ENCODE measurements at places on chromosomes 3 and 15.

- DNase-seq, result no peak
These were observed 82.8 kb upstream of the MRPS22 start for GRCh38 chr3:139260793-139261736.

DNA sequence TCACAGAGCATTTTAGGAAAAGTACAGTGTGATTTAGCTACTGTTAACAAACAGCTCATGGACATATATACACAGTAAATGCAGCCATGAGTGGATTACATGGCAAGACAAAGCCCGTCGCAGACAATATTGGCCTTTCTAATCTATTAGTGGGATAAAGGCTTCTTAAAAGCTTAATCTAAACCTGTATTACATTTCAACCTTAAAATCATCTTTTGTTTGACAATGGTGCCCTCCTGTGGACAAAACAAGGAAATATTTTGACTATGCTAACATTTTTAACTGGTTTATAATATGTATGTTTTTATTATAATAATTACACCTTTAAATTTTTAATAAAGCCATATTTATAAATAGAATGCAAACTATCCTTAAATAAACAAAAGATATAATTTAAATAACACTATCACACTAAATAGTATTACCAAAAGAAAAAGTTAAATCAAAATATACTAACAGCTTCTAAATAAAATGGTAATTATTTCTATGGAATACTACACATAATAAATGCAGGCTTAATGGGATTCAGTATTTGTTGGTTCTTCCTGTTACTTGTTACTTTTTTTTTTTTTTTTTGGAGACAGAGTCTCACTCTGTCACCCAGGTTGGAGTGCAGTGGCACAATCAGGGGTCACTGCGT is 38.6 kb downstream of the TAFA4 start:
- no peak for DNase-seq

GRCh38 chr3:88469216-88469615 is 319.5 kb downstream of the C3orf38 start:
- DNase-seq, result no peak

GRCh38 chr3:70061096-70061495 is 61.6 kb downstream of the SAMMSON start:
- DNase-seq, result no peak

DNA sequence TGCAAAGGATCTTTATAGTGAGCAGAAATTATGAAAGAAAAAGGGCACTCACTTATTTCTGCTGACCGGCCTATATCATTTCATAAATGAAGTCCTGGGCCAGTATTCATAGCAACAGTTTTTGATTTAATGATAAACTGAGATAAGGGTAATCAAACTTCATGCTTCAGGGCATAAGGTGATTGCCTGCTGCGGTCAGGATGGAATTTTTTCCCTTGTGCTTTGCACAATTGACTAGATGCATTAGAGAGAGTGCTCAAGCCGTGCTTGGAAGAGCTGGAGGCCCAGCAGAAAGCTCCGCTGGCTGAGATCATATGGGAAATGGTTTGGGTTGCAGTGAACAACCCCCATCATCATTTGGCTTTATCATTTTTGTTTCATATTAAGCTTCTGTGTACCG is 10.4 kb downstream of the SEMA6D start:
- no peak for DNase-seq

- DNase-seq, result no peak
These were observed 35.8 kb upstream of the LRRFIP2 start for GRCh38 chr3:37210230-37210629.

GRCh38 chr3:119352863-119353527 is 58.8 kb downstream of the ARHGAP31 start:
- no peak for DNase-seq

DNA sequence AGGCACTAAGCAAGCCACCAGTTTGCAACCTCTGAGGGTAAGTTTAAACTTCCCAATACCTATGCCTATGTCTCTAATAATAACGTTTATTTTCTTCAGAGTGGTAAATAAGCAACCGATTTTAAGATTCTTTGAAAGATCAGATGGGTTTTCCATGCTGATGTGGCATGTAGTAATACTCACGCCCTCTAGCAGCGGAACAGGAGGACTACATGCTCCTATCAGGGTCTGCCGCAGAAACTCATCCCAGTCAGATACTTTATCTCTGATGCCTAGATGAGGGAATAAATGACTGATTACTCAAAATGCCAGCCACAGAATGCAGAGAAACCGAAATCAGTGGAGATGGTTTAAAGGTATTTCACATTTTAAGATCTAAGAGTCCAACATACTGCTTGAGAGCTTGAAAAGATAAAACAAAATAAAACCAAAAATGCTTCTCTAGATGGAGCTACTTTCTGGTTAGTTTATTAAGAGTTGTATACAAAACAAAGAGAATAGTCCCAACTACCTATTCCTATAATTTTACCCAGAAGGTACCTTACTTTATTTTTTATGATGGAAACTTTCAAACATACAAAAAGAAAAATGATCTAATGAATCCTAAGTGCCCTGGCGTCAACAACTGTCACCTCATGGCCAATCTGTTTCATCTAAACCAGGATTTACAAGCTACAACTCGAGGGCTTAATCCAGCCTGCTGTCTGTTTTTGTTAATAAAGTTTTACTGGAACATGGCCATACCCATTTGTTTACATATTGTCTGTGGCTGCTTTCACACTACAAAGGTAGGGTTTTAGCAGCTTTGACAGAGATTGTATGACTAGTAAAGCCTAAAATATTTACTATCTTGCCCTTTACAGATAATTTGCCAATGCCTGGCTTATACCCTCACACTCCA is 37.5 kb upstream of the STIMATE start:
- no peak for DNase-seq

- no peak for DNase-seq
These were observed 1061.9 kb downstream of the FHIT start for GRCh38 chr3:60189304-60189703.

- DNase-seq, result no peak
These were observed 45.0 kb upstream of the FAH start for GRCh38 chr15:80107774-80108173.

DNA sequence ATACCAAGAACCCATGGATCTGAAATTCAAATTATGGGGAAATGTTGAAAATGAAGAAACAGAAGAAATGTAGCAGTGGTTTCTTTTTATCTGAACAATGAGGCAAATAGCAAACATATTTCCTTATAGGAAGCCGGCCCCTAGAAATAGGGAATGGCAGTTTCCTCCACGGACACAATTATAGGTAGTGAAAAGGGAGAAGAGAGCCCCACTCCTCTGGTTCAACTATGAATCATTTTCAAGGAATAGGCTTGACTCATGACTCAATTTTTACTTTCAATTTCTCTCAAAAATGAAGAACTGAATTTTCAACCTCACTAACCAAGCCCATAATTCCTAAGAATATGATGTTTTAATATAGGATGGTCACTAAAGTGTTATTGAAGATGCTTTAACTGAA is 243.1 kb downstream of the MECOM start:
- DNase-seq, result no peak

DNA sequence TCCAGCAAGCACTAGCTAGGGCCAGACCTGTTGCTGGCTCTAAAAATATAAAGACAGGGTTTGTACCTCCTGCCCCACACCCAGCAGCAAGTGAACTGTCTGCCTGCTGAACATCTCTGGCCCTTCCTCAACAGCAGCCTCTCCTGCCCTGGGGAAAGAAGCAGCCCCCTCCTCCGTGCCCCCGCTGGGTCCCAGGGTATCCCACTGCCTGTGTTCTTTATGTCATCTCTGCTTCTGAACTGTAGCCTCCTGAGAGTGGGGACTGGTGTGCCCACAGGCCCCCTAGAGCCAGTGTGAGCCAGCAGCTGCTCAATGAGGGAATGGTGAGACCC is 54.5 kb downstream of the ACAD9 start:
- DNase-seq, result no peak

DNA sequence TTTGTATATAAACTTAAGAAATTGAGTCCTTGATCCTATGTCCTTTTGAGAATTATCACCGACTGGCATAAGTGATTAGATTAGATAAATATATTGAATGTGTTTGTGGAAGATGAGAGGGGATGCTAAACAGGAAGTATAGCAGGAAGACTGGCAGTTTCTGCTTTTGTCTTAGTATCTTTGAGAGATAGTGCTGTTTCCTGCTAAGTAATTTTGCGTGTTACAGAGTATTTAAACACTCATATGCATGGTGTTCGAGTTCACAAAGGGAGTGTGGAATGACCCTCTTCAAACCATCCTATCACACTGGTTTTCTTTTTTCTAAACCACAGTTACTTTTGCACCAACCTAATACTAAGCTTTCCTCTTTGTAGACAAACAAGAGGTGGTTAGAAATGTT is 106.0 kb downstream of the KLHL25 start:
- DNase-seq, result no peak

GRCh38 chr3:72533591-72534473 is 314.4 kb downstream of the SHQ1 start:
- DNase-seq, result no peak

DNA sequence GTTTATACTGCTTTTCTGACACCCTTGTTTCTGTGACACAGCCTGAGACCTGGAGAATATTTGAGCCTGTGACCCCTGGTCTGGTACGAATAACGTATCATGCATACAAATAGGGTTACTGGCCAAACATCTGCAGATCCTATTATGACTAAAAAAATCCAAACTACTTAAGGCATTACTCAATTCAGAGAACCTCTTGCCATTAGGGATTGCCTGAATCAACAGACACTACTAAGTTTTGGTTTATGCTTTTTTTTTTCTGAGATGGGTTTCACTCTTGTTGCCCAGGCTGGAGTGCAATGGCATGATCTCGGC is 35.4 kb downstream of the OSBPL10 start:
- DNase-seq, result no peak
